ENCODE measurements at places on chromosomes 7 and 10.
A peak's percentile ranks its signal among the peaks of the same experiment; 100 is the strongest.

DNA sequence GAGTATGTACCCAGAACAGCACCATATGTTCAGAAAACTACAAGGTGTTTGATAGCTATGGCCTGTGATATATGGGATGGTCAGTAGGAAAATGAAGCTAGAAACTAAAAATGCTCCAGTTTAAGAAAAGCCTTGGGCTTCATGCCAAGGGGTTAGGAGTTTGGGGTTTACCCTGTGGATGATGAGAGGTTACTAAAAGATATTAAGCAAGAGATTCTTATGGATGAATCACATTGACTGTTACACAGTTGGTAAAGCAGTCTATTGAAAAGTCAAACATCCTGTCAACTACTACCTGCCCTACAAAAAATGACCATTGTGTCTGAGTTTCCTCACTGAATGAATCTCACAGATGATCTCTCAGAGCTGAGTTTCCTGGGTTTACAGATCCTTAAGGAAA lies 166.2 kb upstream of the INHBA start:
- no peak for DNase-seq

- peak; percentile 41 for DNase-seq
These were observed 604.1 kb downstream of the GALNT17 start for GRCh38 chr7:71735961-71736556.

- no peak for DNase-seq
These were observed 12.0 kb upstream of the CPXM2 start for GRCh38 chr10:123903621-123904020.

- no peak for DNase-seq
These were observed 10.6 kb downstream of the SKIDA1 start for GRCh38 chr10:21514818-21515351.

DNA sequence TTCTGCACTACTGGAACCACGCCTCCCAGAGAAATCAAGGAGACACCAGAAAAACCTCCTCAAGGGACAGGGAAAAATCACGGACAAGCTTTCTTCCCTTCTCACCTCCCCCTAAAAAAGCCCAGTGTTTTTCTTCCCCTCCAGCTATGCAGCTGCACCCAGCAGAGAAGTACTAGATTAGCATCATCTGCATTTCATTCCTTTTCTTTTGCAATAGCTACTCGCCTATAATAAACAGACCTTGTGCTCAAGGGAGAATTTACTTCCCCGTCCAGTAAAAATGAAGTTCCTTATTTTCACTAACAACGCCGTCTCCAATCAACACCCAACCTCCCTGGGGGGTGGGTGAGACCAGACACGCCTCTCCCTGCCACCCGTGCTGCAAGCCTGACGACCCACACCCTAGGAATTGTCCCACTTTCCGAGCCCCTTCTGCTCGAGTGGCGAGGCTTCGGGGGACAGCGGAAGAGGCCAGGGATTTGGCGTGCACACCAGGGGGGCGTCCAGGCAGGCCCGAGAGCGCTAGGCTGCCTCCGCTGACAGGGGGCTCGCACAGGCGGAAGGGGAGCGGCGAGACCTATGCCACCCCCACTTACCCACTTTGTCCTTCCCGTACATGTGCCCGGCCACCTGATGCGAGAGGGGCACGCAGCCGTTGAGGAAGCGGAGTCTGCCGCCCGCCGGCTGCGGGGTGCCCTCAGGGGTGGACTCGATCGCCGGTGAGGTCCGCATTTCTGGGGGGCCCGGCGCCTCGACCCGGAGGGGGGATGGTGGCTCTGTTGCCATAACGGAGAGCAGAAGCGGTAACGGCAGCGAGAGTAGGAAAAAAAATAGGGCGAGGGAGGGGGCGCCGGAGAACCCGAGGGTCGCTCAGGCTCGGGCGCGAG lies 625 bp downstream of the IPMK start:
- DNase-seq: no peak

GRCh38 chr7:5679048-5679812 lies 102.2 kb downstream of the RNF216 start:
- DNase-seq: no peak

DNA sequence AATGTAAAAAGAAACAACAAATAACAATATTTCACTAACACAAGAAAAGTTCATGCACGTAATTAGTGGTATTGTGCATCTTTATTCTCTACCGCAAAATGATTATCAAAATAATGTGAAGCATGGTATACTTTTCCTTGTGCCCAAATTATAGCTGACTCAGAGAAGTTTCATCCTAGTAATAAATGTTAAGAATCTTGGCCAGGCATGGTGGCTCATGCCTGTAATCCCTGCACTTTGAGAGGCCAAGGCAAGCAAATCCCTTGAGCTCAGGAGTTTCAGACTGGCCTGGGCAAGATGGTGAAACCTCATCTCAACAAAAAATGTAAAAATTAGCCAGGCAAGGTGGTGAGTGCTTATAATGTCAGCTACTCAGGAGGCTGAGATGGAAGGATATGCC lies 105.0 kb downstream of the KMT2C start:
- no peak for DNase-seq

- DNase-seq: no peak
These were observed 17.8 kb downstream of the CAV1 start for GRCh38 chr7:116542618-116543017.

DNA sequence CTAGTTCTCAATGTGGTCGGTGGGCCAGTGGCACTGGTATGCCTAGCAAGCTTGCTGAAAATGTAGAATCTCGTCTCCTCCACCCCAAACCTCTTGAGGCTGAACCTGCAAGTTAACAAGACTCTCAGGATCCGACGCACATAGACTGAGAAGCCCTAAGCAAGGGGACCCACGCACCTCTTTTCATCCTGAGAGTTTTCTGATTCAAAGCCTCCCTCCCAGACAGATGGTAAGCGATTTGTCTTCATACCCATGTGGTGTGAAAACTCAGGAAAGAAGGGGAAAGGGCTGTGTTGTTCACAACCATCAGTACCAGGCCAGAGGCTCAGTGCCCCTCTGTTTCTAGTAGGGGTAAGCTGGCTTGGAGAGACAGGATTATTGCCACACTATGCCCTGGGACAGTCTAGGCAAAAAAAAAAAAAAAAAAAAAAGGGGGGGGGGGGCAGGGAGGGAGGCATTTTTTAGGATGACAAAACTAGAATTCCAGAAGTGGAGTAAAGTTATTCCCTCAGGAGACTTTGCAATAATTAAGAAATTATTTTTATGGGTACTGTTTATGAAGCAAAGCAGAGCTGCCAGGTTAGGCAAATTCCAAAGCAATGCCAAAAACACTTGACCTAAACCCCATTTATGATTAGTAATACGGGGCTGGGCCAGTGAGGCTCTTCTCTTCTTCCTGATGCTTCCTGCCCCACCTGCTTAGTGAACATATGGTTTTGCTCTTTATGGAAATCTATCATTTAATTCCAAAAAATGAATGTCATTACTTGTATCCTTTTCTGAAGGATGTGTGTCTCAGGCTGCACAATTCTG lies 117.6 kb upstream of the PDLIM1 start:
- no peak for DNase-seq
